Upper lobe of left lung (tissue), 6 donors: ENCODE measurements at places on chromosomes 4 and X. TPM values are rescaled to one million over a fixed set of nuclear protein-coding genes. Genes with fewer than 3 reads are reported as not detected.

- DNase-seq, result no peak
Observed at GRCh38 chr4:89915937-89916336, 21.3 kb downstream of the MMRN1 start.

DNA sequence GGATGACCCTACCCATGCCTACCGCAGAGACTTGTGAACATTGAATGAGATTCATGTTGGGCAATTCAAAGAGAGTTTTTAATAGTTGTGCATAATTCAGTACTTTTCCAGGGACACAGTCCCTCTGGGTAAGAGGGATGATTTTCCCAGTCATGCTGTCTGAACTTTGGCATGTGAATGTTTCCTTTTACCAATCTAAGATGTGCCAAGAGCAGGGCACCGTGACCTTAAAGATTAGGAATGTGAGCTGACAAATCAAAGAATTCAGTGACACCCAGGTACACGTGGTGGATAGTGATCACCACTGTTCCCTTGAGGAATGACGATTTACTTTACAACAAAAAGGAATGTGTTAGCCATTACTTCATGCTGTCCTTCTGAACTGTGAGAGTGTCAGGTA, 515.6 kb downstream of the PPARGC1A start:
- no peak for DNase-seq

GRCh38 chr4:24404281-24404680, 180.1 kb downstream of the DHX15 start:
- DNase-seq, result no peak

- no peak for DNase-seq
Observed at GRCh38 chrX:130974323-130974722, 71.3 kb upstream of the ENOX2 start.

Gene HTATSF1
- 22.8 TPM for total RNA-seq

- no peak for DNase-seq
Observed at GRCh38 chr4:53916431-53916889, 147.9 kb downstream of the CHIC2 start.
